ENCODE measurements at places on chromosomes 11 and 22.

DNA sequence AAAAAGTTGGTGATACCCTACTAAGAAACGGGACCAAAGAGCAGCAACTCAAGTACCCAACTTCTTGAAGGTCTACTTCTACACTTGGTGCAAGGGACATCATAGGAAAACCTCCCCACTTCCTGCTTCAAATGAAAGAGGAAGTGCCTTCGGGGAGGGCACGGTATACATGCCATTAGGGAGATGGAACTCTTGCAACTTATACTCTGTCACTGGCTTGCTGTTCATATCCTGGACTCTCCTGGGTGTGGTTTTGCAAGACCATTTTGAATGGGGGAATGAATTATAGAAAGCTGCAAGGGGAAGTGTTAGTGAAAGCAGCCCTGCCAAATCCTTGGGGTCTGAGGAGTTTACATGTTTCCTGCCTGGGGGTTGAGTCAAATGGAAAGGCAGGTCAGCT is 41.9 kb downstream of the CSNK2A3 start:
- no peak for DNase-seq

- no peak for DNase-seq
Observed at GRCh38 chr11:134449713-134450112, 37.7 kb upstream of the B3GAT1 start.

DNA sequence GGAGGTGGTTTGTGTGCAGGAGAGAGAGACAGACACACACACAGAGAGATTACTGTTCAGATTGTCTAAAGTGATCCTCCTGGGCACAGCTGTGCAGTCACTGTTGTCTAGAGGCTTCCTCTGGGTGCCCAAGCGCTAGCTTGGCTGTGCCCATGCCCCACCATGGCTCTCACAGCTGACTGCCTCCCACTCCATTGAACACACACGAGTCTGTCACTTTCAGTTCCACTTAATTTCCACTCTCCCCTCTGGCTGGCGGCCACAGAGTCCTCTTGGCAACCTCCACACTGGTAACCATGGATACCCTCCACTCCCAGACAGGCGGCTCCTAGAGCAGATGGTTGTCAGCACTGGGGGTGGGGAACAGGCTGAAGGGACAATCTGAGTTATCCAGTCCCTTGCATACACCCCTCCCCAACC is 29.1 kb downstream of the MAP6 start:
- no peak for DNase-seq

GRCh38 chr11:48017105-48017830 is 36.9 kb downstream of the PTPRJ start:
- DNase-seq, result no peak

- DNase-seq, result no peak
Observed at GRCh38 chr22:37433786-37434185, 6.5 kb upstream of the ELFN2 start.

- DNase-seq, result no peak
Observed at GRCh38 chr11:25981998-25982397, 349.9 kb upstream of the ANO3 start.

- no peak for DNase-seq
Observed at GRCh38 chr11:112294688-112295340, 34.2 kb upstream of the PLET1 start.

DNA sequence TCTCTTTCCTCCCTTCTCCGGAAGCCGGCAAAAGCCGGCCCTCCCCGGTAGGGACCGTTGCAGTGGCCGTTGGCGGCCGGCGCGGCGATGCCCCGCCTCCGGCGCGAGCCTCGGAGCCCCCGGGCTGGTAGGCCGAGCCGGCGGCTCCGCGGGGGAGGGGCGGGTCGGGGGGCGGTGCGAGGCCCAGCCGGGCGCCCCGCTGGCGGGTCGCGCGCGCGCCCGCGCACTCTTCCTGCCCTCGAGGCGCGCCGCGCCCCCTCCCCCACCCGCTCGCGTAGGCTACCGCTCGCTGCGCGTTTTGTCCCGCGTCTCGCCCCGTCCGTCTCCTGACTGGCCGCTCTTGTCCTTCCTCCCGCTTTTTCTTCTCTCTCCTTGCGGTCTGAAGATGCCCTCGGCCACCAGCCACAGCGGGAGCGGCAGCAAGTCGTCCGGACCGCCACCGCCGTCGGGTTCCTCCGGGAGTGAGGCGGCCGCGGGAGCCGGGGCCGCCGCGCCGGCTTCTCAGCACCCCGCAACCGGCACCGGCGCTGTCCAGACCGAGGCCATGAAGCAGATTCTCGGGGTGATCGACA is 591 bp downstream of the CAPRIN1 start:
- DNase-seq, result peak; percentile 85

DNA sequence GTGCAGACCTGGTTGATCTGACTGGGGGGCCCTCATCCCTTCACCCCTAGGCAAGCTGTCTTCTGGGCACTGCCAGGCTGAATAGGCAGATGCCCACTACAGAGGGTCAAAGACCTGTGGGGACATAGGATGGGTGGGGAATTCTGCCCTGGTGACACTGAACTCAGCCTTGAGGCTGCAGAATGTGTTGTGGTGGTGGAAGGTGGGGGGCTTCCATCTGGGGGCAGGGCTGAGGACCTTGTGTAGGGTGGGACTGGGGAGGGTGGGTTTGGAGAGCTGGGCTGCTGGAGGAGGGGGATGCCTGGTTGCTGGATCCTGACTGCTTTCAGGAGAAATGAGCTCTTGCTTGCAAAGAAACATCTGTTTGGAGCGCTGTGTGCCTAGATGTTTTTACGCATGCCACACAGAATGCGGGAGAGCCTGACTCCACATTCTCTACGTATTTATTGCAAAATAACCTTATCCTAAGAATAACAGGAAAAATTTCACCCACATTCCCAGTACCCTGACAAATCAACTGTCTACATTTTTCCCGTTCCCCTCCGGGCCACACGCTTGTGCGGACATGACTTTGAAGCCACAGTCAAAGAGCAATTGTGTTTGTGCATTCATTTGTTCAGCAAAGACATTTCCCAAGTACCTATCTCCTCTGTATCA is 18.3 kb downstream of the SMIM38 start:
- DNase-seq, result no peak

GRCh38 chr22:30381264-30381663 is 5.9 kb downstream of the RNF215 start:
- DNase-seq, result no peak

GRCh38 chr11:46560300-46560991 is 33.4 kb downstream of the AMBRA1 start:
- DNase-seq, result no peak

GRCh38 chr11:78748918-78749690 is 174.4 kb upstream of the NARS2 start:
- no peak for DNase-seq

- no peak for DNase-seq
Observed at GRCh38 chr11:16280256-16280682, 76.1 kb downstream of the SOX6 start.

- DNase-seq, result peak; percentile 77
Observed at GRCh38 chr22:45318168-45318557, 8.4 kb downstream of the FAM118A start.

GRCh38 chr11:69870766-69871165 is 51.5 kb upstream of the FGF3 start:
- no peak for DNase-seq

- DNase-seq, result no peak
Observed at GRCh38 chr22:19176175-19176643, 2.3 kb downstream of the SLC25A1 start.

DNA sequence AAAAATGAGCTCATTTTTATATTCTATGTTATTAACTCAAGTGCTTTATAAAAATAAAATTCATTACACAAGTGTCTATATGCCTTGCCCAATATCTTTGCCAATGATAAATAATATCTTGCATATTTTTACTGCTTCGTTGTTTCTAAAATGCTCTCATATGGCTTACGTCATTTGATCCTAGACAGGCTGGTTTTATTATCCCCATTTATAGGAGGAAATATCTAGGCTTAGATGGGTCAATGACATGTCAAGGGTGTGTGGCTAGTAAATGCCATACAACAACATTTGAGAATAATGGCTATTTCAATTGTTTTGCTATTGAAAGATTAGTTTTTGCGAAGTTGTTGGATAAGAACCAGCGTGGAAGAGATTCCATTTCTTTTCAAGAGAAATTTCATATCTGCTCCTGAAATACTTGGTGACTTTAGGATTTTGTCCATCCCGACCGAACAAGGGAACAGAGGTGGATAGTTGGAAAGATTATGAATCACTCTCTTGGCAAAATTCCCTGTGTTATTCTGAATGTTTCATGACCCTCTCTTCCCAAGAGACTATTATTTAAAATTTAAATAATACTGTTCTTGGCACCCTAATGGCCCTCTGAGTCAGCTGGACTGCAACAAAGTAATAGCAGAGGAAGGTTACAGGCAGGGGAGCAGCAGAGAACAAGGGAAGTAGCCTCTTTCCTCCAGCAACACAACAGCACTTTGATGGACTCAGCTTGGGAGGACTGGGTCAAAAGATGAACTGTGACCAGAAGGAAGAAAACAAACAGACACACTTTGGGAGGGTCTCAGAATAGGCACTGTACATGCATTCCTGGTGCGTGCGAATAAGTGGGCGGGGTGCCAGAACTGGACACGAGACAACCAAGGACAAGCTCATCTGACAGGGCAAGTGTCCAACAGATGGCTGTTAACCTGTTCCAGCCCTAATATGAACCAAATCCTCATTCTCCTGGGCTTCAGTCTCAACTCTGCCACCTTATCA is 94.5 kb downstream of the ME3 start:
- no peak for DNase-seq

DNA sequence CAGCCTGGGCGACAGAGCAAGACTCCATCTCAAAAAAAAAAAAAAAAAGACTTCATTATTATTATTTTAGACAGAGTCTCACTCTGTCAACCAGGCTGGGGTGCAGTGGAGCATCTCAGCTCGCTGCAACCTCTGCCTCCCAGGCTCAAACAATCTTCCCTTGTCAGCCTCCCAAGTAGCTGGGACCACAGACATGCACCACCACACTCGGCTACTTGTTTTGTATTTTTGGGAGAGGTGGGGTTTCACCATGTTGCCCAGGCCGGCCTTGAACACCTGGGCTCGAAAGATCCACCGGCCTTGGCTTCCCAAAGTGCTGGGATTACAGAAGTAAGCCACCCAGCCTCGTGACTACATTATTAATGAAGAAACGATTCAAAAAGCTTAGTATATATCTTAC is 5.3 kb upstream of the TYMP start:
- no peak for DNase-seq

- no peak for DNase-seq
Observed at GRCh38 chr22:49632199-49633009, 195.3 kb downstream of the BRD1 start.

DNA sequence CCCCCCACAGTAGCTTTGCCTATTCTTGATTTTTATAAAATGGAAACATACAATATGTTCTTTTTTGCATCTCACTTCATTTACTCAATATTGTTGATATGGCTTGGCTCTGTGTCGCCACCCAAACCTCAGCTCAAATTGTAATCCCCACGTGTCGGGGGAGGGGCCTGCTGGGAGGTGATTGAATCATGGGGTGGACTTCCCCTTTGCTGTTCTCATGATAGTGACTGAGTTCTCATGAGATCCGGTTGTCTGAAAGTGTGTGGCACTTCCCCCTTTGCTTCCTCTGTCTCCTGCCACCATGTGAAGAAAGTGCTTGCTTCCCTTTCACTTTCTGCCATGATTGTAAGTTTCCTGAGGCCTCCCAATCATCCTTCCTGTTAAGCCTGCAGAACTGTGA is 431.3 kb downstream of the MN1 start:
- no peak for DNase-seq

- no peak for DNase-seq
Observed at GRCh38 chr11:65506772-65507505, 8.1 kb downstream of the MALAT1 start.

- DNase-seq, result no peak
Observed at GRCh38 chr11:109821511-109821910, 271.7 kb upstream of the ZC3H12C start.

- peak; percentile 41 for DNase-seq
Observed at GRCh38 chr22:43230971-43231723, 44.2 kb upstream of the TTLL12 start.

- no peak for DNase-seq
Observed at GRCh38 chr11:69358398-69359020, 64.6 kb downstream of the MYEOV start.

DNA sequence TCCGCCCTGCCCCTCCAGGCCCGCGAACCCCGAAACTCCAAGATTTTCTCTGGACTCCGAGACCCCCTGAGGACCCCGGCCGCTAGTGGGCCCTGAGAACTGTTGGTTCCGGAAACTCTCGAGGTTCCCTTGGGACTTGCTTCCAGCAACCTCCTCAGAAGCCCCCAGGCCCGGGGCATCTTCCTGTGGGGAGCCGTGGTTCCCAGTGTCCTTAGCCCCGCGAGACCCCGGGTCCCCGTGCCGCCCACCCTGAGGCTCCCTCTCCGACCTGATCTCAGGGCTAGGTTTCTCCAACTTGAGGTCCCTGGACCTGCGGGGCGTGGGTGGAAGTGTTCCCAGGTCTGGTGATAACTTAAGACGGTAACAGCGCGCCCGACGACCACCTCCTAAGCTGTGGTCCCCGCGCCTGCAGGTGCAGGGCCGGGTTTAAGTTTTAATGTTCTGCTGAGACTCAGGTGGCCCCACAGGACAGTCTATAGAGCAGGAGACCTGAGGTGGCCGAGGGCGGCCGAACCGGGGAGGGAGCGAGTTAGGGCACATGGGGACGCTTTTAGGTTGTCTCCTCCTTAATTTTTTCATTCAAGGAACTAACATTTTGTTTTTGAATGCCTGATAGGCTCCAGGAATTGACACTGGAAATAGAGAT is 720 bp downstream of the FAM118A start:
- DNase-seq, result no peak

DNA sequence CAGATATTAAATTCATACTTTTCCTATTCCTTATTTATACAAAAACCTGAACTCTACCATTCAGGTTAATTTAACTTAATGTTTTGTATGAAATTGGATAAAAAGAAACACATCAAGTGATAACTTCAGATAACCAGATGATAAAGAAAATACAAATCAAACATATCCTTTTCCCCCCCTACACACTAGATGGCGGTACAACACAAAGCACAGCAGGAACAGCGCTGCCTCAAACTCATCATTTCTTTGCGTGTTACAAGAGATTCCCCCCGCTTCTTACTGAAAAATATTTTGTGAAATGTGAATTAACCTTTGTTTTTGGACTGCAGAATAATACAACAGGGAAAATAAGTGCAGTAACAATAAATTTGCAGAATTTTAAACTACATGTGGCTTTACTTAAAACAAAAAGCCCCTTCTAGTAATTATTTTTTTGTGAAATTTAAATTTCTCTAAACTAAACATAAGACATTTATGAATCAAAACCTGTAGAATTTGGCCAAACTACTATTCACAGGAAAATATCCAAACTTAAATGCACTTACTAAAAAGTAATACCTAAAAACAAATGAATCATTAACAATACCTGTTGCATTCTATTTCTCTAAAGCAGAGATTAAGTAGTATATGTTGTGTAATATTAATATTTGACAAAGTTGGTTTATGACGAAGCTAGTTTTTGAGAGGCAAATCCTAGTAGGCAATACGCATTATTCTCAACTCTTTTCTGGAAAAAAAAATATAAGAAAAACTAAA is 74.4 kb downstream of the ARHGAP32 start:
- DNase-seq, result no peak

Measured in activated T-helper 9 cell treated with anti-CD3 and anti-CD28 coated beads, Interleukin-2, amount 50 U/mL, for 16 hours (primary cell).